Hypothalamus (tissue), 51 donors: ENCODE measurements at places on chromosomes 5 and 9.

DNA sequence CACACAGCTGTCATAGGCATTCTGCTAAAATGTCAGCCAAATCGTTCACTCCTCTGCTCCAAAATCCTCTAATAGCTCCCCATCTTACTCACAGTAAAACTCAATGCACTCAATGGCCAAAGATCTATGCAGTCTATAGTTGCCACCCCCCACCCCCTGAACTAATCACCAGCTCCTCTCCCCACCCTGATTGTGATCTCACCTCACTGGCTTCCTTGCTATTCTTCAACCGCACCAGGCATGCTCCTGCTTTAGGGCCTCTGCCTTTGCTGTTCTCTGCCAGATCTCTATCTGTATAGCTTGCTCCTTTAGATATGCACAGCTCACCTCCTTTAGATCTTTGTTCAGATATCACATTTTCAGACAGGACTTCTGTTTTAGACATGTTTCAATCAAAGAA is 33.2 kb upstream of the SNX2 start:
- DNase-seq: no peak

DNA sequence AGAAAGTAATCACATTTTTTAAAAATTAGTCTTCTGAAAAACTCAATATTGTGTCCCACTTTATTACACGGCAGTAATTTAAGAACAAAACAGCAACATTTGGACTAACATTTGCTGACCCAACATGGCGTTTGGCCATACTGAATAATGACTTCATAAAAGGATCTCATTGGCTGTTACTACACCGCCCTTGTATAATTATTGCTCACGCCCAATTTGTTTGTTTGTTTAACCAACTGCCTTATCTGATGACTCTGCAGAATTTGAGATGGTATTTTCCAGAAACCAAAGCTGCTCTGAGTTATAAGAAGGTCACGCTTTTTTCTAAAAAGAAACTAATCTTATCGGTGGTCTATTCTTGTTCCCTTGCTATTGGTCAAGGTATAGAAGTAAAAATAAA is 200.2 kb upstream of the TARS1 start:
- DNase-seq: no peak

DNA sequence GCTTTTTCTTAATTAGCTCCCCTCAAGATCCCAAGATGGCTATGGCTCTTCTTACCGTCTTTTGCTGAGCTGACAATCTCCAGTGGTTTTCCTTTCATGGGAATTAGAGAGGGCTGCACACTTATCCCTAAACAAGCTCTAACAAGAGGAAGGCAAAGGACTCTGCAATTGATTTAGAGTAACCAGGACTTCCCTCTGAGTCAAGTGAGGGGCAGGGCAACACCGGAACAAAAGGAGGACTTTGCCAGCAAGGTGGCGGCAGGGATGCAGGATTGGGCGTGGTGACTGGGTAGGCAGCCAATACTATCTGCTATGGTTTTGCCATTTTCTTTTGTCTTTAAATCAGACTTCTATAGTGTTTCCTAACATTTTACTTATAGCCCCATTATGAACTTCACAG is 9.8 kb downstream of the SLC44A1 start:
- no peak for DNase-seq

GRCh38 chr5:168786147-168786546 is 207.0 kb upstream of the PANK3 start:
- no peak for DNase-seq
